Gastrocnemius medialis (tissue), 4 donors: ENCODE measurements at places on chromosomes 13 and 19.
A peak's percentile ranks its signal among the peaks of the same experiment; 100 is the strongest.

DNA sequence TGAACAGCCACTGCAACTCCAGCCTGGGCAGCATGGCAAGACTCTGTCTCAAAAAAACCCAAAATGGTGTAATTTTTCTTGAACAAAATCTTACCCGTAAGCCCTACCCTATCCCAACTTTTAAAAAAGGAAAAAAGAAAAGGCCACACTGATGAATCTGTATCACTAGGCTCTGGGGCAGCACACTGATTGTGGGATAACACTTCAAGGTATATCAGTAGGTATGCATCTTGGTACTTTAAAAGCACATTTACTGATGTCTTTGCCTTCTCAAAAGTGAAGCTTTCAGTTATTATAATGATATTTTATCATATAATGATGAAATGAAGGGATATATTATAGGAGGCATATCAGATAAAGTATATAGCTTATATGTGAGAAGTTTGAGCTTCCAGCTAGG, 24.3 kb downstream of the ZNF112 start:
- DNase-seq: no peak
- no peak overlapping the region for H3K4me3 ChIP-seq

- H3K4me1 ChIP-seq: no peaks in the 10 kb centered on the region
- no peak overlapping the region for H3K4me3 ChIP-seq
- peak; percentile 34 for DNase-seq
- H3K36me3 ChIP-seq: peaks cover 3% of the 10 kb centered on the region
Measured at GRCh38 chr19:34345947-34346351, 19.0 kb upstream of the GPI start.

DNA sequence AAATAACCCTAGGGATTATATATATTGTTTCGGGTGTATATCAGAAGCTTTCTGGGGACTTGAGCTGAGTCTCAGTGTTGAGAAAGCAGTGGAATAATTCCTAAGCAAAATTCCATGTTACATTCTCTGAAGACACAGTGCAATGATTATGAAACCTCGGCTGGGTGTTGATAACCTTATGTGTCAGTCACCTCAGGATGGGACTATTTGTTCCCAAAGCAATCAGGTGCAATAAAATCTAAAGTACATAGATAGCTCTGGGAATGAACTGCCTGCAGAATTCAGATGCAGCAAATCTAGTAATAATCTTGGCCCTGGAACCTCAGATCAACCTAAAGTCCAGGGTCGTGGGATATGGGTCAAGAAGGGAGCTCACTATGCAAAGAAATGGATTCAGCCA, 53.0 kb downstream of the EDNRB start:
- no peak overlapping the region for H3K27ac ChIP-seq
- no peak for DNase-seq
- no peaks in the 10 kb centered on the region for H3K27me3 ChIP-seq
- H3K4me1 ChIP-seq: no peaks in the 10 kb centered on the region

DNA sequence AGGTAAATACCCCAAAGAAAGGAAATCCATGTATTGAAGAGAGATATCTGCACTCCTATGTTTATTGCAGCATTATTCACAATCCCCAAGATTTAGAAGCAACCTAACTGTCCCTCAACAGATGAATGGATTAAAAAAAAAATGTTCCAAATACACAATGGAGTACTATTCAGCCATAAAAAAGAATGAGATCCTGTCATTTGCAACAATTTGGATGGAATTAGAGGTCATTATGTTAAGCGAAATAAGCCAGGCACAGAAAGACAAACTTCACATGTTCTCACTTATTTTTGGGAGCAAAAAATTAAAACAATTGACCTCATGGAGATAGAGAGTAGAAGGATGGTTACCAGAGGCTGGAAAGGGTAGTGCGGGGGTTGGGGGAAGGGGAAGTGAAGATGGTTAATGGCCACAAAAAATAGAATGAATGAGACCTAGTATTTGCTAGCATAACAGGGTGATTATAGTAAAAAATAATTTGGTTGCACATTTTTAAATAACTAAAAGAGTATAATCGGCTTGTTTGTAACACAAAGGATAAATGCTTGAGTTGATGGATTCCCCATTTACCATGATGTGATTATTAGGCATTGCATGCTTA, 9.7 kb upstream of the ZNF709 start:
- H3K27ac ChIP-seq: peak overlapping the region; percentile 77
- H3K4me1 ChIP-seq: peaks cover 3% of the 10 kb centered on the region
- H3K4me3 ChIP-seq: peak overlapping the region; percentile 64
- DNase-seq: no peak
- no peaks in the 10 kb centered on the region for H3K36me3 ChIP-seq
- H3K27me3 ChIP-seq: no peaks in the 10 kb centered on the region

GRCh38 chr19:38658462-38659306, 11.2 kb downstream of the ACTN4 start:
- peak overlapping the region; percentile 12 for H3K4me3 ChIP-seq
- no peaks in the 10 kb centered on the region for H3K36me3 ChIP-seq
- H3K27me3 ChIP-seq: no peaks in the 10 kb centered on the region
- H3K4me1 ChIP-seq: peaks cover 97% of the 10 kb centered on the region
- H3K27ac ChIP-seq: peak overlapping the region; percentile 100
- no peak for DNase-seq

DNA sequence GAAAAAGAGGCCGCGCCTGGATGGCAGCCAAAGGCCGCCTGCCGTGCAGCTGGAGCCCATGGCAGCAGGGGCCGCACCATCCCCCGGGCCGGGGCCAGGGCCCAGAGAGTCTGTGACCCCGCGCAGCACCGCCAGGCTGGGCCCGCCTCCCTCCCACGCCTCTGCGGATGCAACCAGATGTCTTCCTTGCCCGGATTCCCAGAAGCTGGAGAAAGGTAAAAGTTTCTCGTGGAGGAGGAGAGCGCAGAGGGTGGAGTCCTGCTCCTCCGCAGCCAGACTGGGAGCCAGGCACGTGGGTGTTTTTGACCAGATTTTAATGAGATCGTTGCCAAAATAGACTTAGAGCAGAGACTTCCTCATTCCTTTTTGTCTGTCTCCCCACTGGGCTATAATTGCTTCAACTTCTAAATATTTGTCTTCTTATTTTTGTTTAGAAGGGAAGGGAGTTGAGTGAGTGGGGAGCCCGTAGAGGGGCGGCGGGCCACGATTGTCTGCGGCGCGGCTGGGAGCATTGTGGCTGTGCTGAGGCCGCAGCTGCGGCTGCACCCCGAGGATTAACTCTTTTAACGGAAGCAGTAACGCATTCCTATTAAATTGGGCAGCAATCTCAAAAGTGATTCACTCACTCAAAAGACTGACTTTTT, 22.8 kb upstream of the NDUFS7 start:
- H3K4me3 ChIP-seq: no peak overlapping the region
- no peaks in the 10 kb centered on the region for H3K27me3 ChIP-seq
- DNase-seq: no peak
- H3K36me3 ChIP-seq: no peaks in the 10 kb centered on the region
- peak overlapping the region; percentile 36 for H3K27ac ChIP-seq

GRCh38 chr13:108283110-108283509, 13.6 kb downstream of the TNFSF13B start:
- no peak overlapping the region for H3K4me3 ChIP-seq
- no peak overlapping the region for H3K27ac ChIP-seq
- DNase-seq: no peak
- no peaks in the 10 kb centered on the region for H3K4me1 ChIP-seq
- no peaks in the 10 kb centered on the region for H3K36me3 ChIP-seq
- no peaks in the 10 kb centered on the region for H3K27me3 ChIP-seq

DNA sequence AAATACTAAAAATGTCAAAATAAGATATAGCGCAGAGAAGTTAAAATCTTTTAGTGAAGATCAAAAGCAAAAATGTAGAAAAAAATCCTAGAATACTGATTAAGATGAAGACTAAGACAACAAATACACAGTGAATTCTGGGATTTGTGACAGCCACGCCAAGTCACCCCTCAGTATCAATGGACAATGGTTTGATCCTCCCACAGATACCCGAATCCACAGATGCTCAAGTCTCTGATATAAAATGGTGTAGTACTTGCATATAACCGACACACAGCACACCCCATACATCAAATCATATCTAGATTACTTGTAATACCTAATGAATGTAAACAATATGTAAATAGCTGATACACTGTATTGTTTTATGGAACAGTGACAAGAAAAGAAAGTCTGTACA, 5.9 kb downstream of the MIPEP start:
- DNase-seq: no peak
- H3K27ac ChIP-seq: no peak overlapping the region
- no peaks in the 10 kb centered on the region for H3K27me3 ChIP-seq
- no peaks in the 10 kb centered on the region for H3K36me3 ChIP-seq
- H3K4me1 ChIP-seq: peaks cover 11% of the 10 kb centered on the region

DNA sequence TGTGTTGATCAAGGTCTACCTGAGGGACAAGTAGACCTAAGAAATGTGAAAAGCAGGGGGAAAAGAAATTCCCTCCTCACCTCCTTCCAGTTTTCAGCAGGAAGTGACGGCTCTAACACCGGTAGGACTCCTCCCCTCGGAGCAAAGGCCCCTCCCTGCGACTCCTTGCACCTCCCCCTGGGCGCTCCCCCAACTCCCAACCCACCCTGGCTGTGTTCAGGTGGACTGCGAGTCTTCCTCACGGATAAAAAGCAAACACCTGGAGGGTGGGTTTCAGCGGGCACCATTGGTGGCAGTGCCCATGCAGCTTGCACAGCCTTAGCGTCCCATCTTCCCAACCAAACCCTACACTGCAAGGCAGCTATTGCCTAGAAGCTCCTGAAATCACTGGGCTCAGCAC, 124.5 kb downstream of the COL4A1 start:
- no peak for DNase-seq
- no peaks in the 10 kb centered on the region for H3K4me1 ChIP-seq
- H3K27me3 ChIP-seq: no peaks in the 10 kb centered on the region
- no peak overlapping the region for H3K27ac ChIP-seq
- H3K36me3 ChIP-seq: peaks cover 28% of the 10 kb centered on the region

DNA sequence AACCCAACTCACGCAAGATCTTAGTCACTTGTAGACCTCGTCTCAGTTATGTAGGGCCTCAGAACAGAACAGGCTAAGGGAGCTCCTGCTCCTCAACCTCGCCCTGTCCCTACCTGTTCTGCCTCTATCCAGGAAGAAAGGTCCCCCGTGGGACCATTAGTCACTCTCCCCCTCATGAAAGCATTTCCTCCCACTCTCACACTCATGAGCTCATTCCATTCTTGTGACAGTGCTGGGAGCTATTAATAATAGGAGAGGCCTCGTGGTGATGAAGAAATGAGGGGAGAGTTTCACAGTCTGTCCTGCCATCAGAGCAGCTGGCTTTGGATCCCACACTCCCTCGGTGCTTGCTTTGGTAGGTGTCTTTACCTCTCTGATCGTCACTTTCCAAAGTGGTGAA, 10.2 kb downstream of the PPP2R1A start:
- H3K36me3 ChIP-seq: no peaks in the 10 kb centered on the region
- H3K4me3 ChIP-seq: no peak overlapping the region
- peak overlapping the region; percentile 96 for H3K27ac ChIP-seq
- no peaks in the 10 kb centered on the region for H3K27me3 ChIP-seq
- peak; percentile 79 for DNase-seq

GRCh38 chr19:39299832-39300231, 3.6 kb downstream of the IFNL1 start:
- no peak for DNase-seq
- no peaks in the 10 kb centered on the region for H3K36me3 ChIP-seq
- no peak overlapping the region for H3K4me3 ChIP-seq
- H3K27ac ChIP-seq: no peak overlapping the region

DNA sequence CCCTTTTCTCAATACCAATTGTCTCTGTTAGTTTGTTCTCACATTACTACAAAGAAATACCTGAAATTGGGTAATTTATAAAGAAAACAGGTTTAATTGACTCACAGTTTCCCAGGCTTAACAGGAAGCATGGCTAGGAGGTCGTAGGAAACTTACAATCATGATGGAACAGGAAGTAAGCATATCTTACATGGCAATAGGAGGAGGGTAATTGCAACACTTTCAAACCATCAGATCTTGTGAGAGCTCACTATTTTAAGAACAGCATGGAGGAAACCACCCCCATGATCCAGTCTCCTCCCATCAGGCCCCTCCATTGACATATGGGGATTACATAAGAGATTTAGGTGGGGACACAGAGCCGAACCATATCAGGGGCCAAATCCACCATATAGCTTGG, 1210.1 kb upstream of the SPRY2 start:
- H3K4me1 ChIP-seq: no peaks in the 10 kb centered on the region
- no peaks in the 10 kb centered on the region for H3K27me3 ChIP-seq
- no peak for DNase-seq
- H3K36me3 ChIP-seq: no peaks in the 10 kb centered on the region
- no peak overlapping the region for H3K4me3 ChIP-seq
- H3K27ac ChIP-seq: no peak overlapping the region

- H3K27me3 ChIP-seq: no peaks in the 10 kb centered on the region
- H3K4me3 ChIP-seq: no peak overlapping the region
- DNase-seq: no peak
- H3K27ac ChIP-seq: no peak overlapping the region
- no peaks in the 10 kb centered on the region for H3K36me3 ChIP-seq
- no peaks in the 10 kb centered on the region for H3K4me1 ChIP-seq
Measured at GRCh38 chr13:58978331-58978730, 1185.4 kb downstream of the DIAPH3 start.

DNA sequence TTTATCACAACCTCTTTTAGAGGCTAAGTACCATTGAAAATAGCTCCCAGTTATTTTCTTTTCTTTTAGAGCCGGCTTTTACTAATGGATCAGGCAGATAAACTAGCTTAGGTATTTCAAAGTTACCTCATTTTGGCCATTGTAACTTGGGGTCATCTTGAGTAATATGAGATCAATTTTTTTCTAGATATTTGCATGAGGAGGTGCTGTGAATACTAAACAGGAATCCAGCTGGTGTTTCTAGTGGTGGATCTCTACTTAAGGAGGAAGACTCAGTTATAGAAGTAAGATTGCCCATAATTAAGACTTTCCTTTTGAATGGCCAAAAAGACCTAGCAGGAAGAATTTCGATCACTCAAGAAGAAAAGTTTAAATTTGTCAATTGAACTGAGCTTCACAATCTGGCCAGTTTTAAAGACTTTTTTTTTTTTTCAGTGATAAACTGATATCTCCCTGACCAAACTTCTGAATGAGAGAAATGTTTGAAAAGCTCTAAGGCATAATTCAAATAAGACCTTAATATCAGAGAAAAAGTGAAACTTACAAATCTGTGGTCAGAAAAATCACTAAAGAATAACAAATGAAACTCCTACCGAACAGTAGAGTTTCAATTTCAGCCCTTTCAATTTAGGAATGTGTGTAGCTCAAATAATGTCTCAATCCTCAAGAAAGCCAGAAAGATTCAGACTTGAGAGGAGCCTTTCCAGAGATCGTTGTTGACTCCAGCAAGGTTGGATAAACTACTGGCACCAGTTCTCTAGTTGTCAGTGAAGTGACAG, 11.6 kb upstream of the NAA16 start:
- H3K36me3 ChIP-seq: no peaks in the 10 kb centered on the region
- no peaks in the 10 kb centered on the region for H3K27me3 ChIP-seq
- H3K4me3 ChIP-seq: no peak overlapping the region
- H3K4me1 ChIP-seq: no peaks in the 10 kb centered on the region
- H3K27ac ChIP-seq: no peak overlapping the region

DNA sequence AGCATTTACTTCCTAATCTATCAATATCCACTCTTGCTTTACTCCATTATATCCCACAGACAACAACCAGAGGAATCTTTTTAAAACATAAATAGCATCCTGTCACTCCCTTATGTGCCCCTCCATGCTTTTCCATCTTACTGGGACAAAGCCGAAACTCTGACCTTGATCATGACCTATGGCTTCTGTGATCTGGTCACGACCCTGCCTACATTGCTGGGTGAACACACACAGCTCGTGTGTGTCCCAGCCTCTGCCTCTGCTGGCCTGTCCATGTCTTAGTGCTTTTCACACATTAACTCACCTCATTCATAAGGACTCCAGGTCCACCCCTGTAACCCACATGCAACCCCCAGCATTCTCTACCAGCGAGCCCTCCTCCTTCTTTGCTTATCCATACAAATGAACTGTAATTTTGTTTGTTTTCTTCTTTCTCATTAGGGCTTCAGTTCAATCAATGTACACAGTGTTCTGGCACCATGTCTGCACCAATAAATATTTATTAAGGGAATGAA, 95.9 kb upstream of the RAP2A start:
- no peak for DNase-seq
- H3K27ac ChIP-seq: peak overlapping the region; percentile 22
- H3K27me3 ChIP-seq: no peaks in the 10 kb centered on the region
